Stimulated activated CD4-positive, alpha-beta T cell treated with anti-CD3 and anti-CD28 coated beads, Interleukin-1b, Interleukin-23, amount 100 ng/mL, for 24 hours (primary cell): ENCODE measurements at places on chromosomes 6 and 20.

DNA sequence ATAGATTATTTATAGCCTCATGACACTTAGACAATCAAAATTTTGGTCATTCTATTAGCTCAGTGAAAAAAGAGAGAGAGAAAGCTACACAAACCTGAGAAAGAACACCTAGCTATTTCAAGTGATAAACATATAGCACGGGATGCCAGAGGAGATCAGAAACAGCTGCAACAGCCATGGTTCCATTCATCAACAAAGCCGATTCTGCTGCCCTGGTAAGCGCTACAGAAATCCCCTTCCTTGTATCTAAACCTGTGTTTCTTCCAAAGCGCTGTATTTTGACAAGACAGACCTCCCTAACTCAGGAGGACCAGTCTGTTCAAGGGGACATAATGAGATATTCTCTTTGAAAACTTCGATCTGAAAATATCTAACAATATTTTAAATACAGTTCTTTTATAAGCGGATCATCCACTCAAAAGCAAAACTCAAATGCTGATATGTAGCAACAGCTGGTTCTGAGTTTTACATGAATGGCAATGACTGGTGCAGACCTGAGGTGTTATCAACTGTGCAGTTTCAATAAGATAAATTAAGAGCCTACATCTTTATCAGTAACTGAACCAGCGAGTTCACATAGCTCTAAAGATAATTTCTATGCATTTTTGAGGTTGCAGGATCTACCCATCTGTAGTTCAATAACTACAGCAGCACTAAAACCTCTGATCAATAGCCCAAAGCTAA, 447.8 kb downstream of the FRK start:
- DNase-seq, result no peak

- no peak for DNase-seq
Observed at GRCh38 chr20:62907384-62908317, 18.7 kb downstream of the DIDO1 start.

GRCh38 chr6:13427316-13427715, 60.1 kb downstream of the GFOD1 start:
- DNase-seq, result no peak

DNA sequence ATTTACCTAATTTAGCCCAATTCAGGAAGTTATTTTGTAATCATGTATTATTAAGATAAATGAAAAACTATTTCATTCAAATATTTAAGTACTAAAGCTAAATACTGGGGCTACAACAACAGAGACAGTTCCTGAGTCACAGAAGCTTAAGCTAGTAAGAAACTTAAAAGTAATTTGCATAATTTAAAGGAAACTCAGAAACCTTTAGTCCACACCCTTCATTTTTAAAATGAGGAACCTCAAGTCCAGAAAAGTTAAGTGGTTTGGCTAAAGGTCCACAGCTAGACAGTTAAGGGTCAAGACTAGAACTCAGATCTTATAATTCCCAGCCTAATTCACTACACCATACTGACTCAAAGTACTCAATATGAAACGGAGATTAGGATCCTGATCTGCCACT, 7.2 kb downstream of the LMBRD1 start:
- no peak for DNase-seq

DNA sequence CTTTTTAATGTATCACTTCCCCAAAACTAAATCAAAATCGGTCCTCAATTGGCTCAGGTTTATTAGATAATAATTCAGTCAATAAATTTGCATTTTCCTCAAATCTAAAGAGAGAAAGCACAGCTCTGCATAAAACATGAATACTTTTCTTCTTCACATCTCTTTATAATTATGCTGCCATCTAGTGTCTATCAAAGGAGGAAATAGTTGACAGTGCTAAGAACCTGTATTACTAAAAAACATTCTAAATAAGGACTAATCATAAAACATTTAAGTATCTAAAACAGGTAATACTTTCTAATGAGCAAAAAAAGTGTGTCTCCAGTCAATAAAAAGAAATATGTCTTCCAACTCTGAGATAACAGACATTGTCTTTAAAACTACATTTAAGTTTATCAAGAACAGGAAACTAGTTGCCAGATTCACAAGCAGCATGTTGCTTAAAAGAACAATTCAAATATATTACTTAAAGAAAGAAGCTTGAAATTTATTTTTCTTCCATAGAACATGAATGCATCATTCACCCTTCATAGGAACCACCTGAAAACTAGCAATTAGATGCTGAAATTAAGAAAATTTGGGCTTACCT, 56.5 kb upstream of the DST start:
- no peak for DNase-seq

DNA sequence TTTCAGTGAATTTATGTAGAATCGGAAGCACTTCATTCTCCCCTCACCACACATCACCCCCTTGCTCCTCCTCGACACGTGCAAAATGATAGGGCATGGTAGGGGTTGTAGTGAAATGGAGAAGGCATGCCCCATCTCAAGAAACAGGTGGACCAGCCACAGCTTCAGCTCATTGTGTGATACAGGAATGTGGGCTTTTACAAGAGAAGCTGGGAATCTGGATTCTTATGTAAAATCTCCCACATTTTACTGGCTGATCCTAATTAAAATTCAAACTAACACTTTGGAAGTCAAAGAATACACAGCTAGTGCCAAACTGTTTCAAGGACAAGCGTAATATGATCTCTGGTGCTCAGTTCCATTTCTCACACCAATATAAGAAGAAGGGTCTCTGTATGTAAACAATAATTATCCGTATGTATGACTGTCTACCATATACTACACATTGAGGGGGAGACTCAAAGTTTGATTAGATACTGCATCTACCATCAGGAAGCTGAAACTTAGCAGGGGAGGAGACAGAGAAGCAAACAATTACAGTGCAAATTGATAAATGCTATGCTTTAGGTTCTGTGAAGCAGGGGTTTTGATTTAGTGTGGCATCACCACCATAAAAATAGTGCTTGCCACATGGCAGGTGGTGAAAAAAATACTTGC, 24.3 kb upstream of the KIAA0408 start:
- no peak for DNase-seq

- no peak for DNase-seq
Observed at GRCh38 chr6:144321839-144322591, 36.9 kb downstream of the UTRN start.

- DNase-seq, result no peak
Observed at GRCh38 chr6:33989016-33989854, 156.7 kb downstream of the GRM4 start.

DNA sequence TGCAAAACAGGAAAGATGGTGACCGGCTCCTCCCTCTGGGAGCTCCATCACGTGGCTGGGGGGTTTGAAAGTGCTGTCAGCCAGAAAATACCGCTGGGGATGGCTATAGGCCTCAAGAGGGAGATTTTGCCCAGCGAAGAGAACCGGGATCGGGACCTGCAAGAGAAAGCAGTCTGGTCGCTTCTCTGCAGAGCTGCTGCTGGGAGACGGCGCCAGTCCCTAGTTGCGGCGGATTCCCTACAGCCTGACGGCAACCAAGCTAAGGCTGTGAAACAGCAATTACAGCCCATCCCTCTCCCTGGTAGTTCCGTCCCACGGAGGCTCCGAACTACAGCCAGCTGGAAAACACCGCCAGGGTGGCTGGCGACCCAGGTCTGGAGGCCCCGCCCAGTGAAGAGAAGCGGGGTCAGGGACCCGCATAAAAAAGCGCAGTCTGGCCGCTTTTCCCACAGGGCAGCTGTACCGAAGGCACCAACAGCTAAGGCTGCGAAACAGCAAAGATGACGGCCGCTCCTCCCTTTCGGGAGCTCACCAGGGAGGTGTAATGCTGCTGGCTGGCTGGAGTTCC, 238.1 kb upstream of the IRAK1BP1 start:
- DNase-seq, result no peak

DNA sequence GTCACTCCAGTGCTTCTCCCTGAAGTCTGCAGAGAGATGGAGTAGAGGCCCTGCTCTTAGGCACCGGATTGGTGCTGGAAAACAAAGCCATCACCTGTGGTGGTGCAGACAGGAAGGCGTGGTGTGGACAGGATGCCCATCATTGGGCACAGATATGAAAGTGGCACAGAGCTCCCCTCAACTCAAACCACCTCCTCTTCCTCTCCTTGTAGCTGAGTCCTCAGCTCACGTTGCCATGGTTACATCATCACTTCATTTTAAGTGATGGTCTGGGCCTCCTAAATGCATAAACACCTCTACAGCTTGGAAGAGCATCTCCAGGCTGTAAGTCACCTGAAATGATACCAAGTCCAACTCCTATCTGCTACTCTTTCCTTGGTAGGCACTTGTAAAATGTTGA, 8.0 kb upstream of the RTF2 start:
- DNase-seq, result no peak

DNA sequence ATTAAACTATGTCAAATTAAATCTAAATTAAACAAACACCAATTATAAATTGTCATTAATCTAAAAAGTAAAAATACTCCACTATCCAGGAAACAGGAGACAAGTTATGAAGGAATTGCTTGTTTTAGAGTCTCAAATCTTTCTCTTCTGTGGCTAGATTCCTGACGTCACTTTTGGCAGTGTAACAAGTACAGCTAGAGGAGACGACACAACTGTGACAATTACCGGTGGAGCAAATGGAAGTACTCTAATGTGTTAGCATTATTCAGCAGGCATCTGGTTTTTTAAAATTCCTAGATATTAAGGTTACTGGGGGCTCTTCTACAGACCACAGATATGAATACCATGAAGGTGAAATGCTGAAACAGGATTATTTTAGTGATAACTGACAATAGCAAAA, 1042.7 kb downstream of the EPHA7 start:
- no peak for DNase-seq

DNA sequence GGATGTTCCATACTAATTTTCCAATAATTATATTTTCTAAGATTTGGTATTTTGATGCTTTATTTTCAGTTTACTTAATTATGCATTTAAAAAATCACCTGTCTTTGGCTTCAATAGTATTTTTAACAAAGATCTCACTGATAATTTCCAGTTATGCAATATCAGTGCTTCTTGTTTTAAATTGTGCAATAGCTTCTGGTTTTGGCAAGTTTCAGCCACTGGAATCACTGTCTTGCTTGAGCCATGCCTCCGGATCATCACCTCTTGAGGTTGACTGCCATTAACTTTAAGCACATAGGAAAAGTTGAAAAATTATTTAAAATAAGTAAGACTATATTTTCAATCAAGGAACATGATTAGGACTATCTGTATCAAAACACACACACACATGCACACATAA, 1242.1 kb downstream of the HACE1 start:
- no peak for DNase-seq

- no peak for DNase-seq
Observed at GRCh38 chr6:56403745-56404144, 156.4 kb upstream of the COL21A1 start.

DNA sequence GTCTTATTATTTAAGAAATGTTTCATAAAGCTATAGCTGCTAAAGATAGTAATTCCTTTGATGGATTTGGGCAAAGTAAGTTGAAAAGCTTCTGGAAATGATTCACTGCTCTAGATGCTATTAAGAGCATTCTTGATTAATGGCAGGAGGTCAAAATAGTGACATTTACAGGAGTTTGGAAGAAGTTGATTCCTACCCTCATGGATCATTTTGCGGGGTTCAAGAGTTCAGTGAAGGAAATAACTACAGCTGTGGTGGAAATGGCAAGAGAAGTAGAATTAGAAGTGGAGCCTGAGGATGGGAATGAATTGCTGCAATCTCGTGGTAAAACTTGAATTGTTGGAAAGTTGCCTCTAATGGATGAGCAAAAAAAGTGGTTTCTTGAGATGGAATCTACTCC, 316.1 kb downstream of the UTRN start:
- DNase-seq, result no peak

DNA sequence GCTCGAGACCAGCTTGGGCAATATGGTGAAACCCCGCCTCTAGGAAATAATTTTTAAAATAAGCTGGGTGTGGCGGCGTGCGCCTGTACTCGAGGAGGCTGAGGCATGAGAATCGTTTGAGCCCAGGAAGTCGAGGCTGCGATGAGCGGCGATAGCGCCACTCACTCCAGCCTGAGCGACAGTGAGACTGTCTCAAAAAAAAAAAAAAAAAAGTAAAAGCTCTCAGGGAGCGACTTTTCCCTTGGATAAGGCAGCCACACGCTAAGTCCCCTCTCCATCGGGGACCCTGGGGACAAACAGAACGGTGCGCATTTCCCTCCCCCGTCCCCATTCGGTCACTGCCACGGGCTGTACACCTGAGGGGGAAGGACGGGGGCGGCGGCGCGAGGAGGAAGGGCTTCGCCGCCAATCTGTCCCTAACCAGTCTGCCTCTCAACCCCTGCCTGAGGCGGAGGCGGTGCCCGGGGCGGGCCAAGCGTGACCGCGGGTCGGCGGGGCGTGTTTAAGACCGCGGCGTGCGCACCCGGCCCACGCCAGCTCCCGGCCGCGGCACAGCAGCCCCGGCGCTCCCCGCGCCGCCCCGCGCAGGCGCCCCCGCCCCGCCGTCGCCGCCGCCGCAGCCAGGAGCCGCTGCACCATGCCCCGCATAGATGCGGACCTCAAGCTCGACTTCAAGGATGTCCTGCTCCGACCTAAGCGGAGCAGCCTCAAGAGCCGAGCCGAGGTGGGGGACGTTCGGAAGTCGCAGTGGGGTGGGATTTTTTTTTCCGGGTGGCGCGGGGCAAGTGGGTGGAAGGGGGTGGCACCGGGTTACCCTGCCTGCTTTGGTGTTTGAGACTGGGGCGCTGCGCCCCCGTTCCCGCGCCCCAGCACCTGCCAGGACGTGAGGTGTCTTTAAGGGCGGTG, at the start of gene GMPR:
Gene GMPR, plus strand, starts transcription at position 531 of the 906 bp plus-strand sequence. Its CDS starts 107 bp downstream, at position 638.
- peak; percentile 52 for DNase-seq

- no peak for DNase-seq
Observed at GRCh38 chr6:52596371-52597028, 19.6 kb upstream of the TRAM2 start.

DNA sequence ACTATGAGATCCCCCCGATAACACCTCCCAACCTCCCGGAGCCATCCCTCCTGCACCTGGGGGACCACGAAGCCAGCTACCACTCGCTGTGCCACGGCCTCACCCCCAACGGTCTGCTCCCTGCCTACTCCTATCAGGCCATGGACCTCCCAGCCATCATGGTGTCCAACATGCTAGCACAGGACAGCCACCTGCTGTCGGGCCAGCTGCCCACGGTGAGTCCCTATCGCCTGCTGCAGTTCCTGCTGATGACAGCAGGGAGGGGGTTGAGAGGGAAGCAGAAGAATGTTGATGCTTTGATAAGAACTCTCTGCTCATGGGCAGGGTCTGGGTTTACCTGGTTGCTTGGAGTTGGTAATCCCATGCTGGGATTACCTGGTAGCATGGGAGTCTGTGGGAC, 91.9 kb downstream of the TOX2 start:
- no peak for DNase-seq

DNA sequence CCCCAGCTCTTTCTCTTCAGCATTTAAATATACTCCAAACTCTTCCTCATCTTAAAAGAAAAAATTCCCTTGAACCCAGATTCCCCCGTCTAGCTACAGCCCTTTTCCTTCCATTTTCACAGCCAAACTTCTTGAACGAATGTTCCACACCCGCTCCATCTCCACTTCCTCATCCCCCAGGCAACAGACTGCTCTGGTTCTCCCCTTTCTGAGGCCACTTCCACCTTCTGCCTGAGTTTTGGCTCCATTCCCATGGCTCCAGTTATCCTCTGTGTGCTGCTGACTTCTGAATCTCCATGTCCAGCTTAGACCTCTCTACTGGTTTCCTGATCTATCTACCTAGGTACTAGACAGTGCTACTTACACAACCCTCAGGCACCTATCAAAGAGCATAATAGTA, 106.4 kb downstream of the RALGAPA2 start:
- DNase-seq, result no peak

GRCh38 chr20:3699037-3699436, 13.4 kb downstream of the SIGLEC1 start:
- no peak for DNase-seq
